Body of pancreas (tissue), 4 donors: ENCODE measurements at places on chromosomes 12 and 14.

GRCh38 chr12:49870501-49871262 lies 27.8 kb upstream of the BCDIN3D start:
- no peak for DNase-seq

- DNase-seq, result no peak
Observed at GRCh38 chr14:67228325-67228984, 12.8 kb upstream of the PALS1 start.

GRCh38 chr14:101491841-101492240 lies 69.5 kb upstream of the DIO3 start:
- peak; percentile 2 for DNase-seq

GRCh38 chr12:12115514-12115913 lies 44.8 kb downstream of the BCL2L14 start:
- DNase-seq, result no peak

- no peak for DNase-seq
Observed at GRCh38 chr14:46136456-46136855, 515.1 kb downstream of the RPL10L start.

DNA sequence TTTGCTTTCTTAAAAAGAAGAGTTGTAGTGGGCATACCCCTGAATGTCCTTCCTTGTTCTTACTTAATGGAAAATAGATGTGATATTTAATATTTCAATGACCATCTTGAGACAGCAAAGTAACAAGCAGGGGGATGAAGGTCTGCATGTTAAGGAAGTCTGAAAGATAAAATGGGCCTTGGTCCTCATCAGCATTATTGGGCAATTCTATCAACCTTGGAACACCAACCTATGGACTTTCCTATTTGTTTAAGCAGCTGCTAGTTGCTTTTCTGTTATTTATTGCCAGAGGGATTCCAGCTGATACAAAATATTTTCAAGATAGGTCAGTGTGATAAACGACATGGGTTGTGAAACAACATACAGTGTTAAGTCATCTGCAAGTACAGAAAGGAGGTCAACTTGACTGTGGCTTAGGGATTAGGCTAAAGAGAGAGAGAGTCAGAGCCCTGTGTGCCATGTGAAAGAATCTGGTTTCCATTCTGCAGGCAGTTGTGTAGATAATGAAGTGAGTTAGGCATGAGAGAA lies 16.4 kb upstream of the A2M start:
- no peak for DNase-seq

DNA sequence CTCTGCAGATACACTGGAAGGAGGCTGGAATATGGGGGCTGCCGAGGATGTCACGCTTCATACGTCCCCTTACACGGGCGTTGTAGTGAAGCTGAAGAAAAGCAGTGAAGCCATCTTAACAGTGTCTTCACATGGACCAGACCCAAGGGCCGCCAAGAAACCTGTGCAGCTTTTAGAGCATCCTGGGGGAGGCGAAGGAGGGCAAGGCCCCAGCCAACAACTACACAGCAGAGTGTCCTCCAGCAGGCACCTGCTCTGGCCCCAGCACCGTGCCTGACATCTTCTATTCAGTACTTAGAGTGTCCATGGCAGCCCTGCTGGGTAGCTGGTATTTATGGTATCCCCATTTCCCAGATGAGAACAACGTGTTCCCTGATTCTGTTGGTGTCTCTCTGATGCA lies 48.9 kb upstream of the RIN3 start:
- DNase-seq, result no peak

- no peak for DNase-seq
Observed at GRCh38 chr12:8697120-8697475, 693 bp upstream of the RIMKLB start.

GRCh38 chr14:63986789-63987533 lies 134.2 kb downstream of the SYNE2 start:
- DNase-seq, result no peak
